ENCODE measurements at places on chromosomes 5 and 9. TPM values are rescaled to one million over a fixed set of nuclear protein-coding genes. Genes with fewer than 3 reads are reported as not detected.

Gene GDA
- polyA plus RNA-seq: not detected

Gene TERT
- polyA plus RNA-seq: 0.53 TPM

Gene NMUR2
- polyA plus RNA-seq: not detected

Gene ARL14EPL
- polyA plus RNA-seq: not detected

Gene ACSL6
- 1.3 TPM for polyA plus RNA-seq

DNA sequence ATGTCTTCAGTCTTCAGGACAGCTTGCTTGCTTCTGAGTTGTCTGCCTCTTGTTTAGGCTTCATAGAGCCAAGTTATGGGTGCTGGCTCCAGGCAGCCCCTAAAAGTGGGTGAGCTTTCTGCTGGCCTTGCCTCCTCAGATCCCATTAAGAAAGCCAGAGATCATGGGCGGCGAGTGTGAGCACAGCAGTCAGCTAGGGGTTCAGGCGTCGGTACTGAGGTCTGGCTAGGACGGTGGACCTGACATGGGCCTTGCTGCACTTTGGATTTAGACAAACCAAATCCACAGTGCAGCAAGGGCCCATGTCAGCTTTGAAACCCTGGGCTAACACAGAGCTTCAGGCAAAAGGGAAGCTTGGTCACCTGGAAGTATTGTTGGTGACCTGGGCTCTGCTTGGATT, 17.6 kb downstream of the PSAT1 start:
- no peak overlapping the region for H3K4me3 ChIP-seq
- DNase-seq: no peak
- no peaks in the 10 kb centered on the region for H3K27me3 ChIP-seq
- H3K4me1 ChIP-seq: no peaks in the 10 kb centered on the region

- DNase-seq: no peak
- no peaks in the 10 kb centered on the region for H3K36me3 ChIP-seq
- H3K27ac ChIP-seq: no peak overlapping the region
- no peaks in the 10 kb centered on the region for H3K4me1 ChIP-seq
- no peak overlapping the region for H3K4me3 ChIP-seq
These were observed 7.5 kb upstream of the PRSS3 start for GRCh38 chr9:33787839-33788238.

DNA sequence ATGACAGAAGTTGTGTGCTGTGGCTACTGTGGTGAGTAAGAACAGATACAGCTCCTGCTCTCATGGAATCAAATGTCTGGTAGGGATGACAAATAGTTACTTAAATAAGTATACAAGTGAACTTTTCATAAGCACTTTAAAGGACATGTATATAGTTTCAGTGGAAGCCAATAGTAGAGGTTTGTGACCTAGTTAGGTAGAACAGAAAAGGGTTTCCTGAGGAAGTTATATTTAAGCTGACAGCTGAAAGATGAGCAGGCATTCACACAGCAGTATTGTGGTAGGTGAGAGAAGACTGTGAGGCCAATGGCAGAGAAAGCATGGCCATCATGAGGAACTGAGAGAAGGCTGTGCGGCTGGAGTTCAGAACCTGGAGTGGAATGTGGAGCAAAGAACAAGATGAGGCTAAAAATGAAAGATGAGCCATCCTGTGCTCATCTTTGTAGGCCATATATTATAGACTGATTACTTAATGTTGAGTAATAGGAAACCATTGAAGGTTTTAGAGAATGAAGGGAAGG, 15.4 kb downstream of the FAM174A start:
- no peak for DNase-seq
- no peak overlapping the region for H3K4me3 ChIP-seq
- peaks cover 9% of the 10 kb centered on the region for H3K4me1 ChIP-seq
- no peaks in the 10 kb centered on the region for H3K36me3 ChIP-seq
- no peaks in the 10 kb centered on the region for H3K27me3 ChIP-seq

DNA sequence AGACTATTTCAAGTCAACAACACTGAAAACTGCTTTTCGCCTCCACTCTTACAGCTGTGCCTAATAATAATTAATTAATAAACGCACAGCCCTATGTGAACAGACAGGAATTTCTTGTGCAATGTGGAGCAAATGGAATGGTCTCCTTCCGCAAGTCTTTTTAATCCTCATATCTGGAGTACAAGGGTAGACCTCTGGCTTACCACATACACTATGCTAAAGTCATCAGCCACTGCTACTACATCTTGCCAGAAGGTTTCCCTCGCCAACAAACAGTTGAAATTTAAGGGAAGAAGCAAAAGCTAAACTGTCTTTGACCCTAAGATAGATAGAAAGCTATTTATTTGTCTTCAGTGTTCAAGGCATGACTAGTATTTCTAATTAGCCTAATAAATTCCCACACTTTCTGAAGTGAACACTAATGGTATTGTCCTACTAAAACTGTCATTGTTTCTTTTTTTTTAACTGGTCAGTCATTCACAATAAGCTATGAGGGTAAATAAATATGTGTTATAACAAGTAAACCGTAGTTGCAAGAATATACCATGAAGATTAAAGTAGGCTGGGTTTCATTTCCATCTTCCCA, 63.9 kb downstream of the GOLPH3 start:
- no peak overlapping the region for H3K27ac ChIP-seq
- peaks cover 99% of the 10 kb centered on the region for H3K36me3 ChIP-seq
- H3K4me1 ChIP-seq: no peaks in the 10 kb centered on the region
- no peak overlapping the region for H3K4me3 ChIP-seq
- DNase-seq: no peak
- no peaks in the 10 kb centered on the region for H3K27me3 ChIP-seq

GRCh38 chr9:36748322-36748899, 175.7 kb downstream of the MELK start:
- no peak overlapping the region for H3K4me3 ChIP-seq
- DNase-seq: no peak
- H3K27ac ChIP-seq: no peak overlapping the region

DNA sequence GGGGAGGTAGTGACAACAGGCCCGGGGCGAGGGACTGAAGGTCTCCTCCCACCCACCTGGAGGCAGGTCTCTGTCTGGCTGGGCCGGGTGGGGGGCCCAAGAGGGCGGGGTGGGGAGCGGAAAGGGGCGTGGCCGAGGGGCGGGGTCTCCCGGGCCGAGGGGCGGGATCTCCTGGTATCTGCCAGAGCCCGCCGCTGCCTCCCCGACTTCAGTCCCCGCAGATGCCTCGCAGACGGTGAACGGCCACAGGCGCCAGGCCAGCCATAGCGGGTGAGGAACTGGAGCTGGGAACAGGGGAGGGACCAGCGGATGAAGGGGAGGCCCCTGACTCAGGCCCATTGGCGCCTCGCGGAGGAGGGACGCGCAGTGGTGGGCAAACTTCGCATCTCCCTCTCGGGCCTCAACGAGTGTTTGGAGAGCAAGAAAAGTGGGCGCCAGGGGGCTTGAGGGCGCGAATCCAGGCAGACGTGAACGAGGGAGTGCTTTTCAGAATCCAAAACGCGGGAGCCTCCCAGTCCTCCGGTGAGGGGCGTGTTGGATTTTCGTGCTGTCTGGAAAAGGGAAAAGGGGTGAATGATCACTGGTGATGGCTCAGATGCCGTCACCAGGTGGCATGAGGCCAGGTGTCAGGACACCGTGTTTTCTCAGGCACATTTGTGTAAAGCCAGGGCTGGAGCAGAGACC, at the start of gene ADGRD2:
Gene ADGRD2 (plus strand): TSS at position 211 of the 684 bp plus-strand sequence. CDS start 1,216 bp downstream, outside the sequence.
- H3K27me3 ChIP-seq: peaks cover 61% of the 10 kb centered on the region
- H3K27ac ChIP-seq: no peak within 1 kb of the TSS
- H3K4me1 ChIP-seq: peaks cover 37% of the 10 kb centered on the region
- H3K4me3 ChIP-seq: no peak within 1 kb of the TSS

DNA sequence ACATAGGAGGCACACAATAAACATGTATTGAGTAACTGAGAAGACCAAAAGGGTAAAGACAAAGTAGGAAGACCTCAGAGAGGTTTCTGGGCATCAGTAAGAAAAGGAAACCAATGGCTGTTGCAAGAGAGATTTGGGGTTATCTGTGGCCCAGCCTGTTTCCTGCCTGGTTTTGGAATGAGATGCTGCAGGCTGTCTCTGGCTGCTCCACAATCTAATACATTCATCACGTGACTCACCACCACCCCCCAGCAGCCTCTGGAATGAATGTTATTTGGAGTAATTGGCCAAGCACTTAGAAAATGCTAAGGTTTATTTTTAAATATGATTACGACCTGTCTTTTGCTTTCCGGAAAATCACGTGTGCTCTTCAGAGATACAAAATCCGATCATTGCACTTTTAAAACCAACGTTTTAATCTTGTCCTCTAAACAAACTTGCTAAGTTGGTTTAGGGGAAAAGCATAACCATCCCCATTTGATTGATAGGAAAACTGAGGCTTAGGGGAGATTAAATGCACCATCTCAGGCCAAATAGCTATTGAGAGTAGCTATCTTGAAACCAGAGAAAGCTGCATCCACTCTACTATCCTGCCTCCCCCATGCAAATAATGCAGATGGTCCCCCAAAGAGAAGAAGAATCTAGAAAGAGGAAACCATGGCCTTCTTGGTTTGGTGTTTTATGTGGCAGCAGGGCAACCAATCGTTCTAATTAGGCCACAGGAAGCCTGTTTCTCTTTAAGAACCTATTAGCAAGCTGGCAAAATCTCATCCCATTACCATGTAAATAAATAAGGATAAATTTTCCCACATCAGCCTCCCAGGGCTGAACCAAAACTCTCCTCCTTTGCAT, 151.8 kb upstream of the ADRA1B start:
- H3K4me1 ChIP-seq: peaks cover 9% of the 10 kb centered on the region
- no peak for DNase-seq
- H3K27ac ChIP-seq: peak overlapping the region; percentile 22

GRCh38 chr9:2271426-2271825, 256.3 kb downstream of the SMARCA2 start:
- no peaks in the 10 kb centered on the region for H3K4me1 ChIP-seq
- no peaks in the 10 kb centered on the region for H3K27me3 ChIP-seq
- DNase-seq: no peak
- no peak overlapping the region for H3K27ac ChIP-seq

GRCh38 chr5:56522960-56523359, 289.8 kb upstream of the ANKRD55 start:
- peak overlapping the region; percentile 27 for H3K27ac ChIP-seq
- no peak overlapping the region for H3K4me3 ChIP-seq
- no peaks in the 10 kb centered on the region for H3K36me3 ChIP-seq

DNA sequence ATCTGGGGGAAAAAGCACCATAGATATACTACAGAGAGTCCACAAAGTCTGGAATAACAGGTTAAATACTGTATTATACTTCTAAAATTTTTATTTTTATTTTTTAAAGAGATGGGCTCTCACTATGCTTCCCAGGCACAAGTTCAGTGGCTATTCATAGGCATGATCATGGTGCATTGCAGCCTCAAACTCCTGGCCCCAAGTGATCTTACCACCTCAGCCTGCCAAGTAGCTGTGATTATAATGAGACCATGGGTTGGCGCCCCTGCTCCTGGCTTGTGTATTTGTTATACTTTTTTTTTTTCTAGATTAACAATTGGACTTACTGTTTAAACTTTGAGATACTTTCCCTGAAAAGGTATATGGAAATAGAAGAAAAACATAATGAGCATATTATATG, 25.9 kb downstream of the ERBIN start:
- no peaks in the 10 kb centered on the region for H3K27me3 ChIP-seq
- DNase-seq: no peak
- H3K4me1 ChIP-seq: peaks cover 93% of the 10 kb centered on the region
- H3K36me3 ChIP-seq: no peaks in the 10 kb centered on the region
- H3K4me3 ChIP-seq: no peak overlapping the region

DNA sequence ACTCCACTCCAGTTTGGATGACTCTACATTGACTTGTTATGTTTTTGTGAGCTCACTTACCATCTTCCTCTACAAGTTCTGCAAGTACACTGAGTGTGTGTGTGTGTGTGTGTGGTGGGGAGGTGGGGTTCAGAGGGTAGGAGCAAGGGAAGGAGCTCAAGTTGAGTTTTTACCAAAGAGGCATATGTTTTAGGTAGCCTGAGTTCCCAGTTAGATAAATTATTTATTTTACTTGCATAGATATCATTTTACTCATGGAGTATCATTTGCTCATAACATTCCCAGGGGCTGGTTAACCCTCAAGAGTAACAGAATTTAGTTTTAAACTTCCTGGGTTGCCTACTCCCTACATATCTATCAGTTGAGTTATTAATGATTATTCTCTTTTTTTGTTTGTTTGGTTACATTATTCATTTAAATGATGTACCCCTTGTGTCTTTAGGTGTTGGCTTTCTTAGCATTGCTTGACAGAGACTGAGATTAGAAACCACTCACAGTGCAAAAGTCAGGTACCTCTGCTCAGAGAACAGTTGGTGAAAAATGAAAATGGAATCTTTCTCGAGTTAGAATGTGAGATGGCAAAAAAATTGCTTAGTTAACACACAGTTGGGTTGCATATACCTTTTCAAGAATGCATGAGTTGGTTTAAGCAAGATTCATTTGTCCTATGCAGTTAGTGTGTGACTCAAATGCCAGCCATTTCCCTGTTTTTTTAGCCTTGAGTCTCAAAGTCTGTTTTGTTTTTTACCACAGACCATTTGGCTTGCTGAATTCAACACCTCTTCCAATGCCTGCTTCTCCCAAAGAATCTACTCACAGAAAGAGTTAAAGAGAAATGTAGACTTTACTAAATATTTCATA, 29.2 kb downstream of the TNFSF8 start:
- no peak overlapping the region for H3K4me3 ChIP-seq
- no peak overlapping the region for H3K27ac ChIP-seq
- no peaks in the 10 kb centered on the region for H3K27me3 ChIP-seq
- peaks cover 47% of the 10 kb centered on the region for H3K4me1 ChIP-seq
- no peak for DNase-seq
- H3K36me3 ChIP-seq: peaks cover 7% of the 10 kb centered on the region

DNA sequence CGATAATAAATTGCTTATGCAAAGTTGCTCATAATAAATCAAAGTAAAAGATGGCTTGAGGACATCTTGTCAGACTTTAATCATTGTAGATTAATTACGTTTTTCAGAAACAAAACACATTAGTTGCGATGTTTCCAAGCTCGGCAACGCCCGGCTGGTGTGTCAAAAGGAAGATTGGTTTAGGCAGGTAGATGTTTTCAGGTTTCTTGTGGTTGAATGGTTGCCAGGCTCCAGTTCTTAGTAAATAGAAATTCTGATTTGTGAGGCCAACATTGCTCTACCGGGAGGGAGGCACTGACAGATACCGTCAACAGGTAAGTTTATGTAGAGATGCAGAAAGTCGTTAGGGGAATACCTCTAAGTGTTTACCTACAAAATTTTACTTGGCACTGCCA, 280.3 kb downstream of the NPR3 start:
- no peaks in the 10 kb centered on the region for H3K36me3 ChIP-seq
- DNase-seq: no peak
- H3K4me3 ChIP-seq: no peak overlapping the region
- no peaks in the 10 kb centered on the region for H3K4me1 ChIP-seq
- no peak overlapping the region for H3K27ac ChIP-seq

DNA sequence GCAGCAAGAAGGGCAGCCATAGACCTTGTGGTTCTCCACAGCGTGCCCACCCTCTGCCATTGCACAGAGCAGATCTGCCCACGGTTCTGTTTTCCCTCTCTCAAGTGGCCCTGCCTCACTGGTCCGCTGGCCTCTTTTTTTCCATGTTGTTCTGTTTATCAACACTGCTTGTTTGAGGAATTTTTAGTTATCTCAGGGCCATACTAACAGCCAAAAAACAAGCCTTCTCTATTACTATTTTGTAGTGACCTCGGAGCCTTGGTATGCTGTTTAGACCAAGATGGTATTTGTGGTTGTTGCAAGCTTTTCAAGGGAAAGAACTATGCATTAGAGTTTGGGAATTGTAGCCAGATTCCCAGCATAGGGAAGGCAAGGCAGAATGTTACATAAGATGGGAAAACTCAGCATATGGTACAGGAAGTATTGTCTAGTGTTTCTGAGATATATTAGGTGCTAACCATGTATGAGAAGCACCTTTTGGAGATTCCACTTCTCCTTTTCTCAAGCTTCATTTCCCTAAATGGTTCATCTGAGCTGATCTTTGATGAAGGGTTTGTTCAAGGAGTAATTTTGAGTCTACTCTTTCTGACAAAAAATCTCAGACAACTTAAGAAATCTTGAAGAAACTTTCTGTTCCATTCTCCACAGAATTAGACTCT, 54.3 kb downstream of the NUP214 start:
- no peaks in the 10 kb centered on the region for H3K27me3 ChIP-seq
- H3K27ac ChIP-seq: no peak overlapping the region
- no peak for DNase-seq
- peaks cover 100% of the 10 kb centered on the region for H3K36me3 ChIP-seq
- peaks cover 29% of the 10 kb centered on the region for H3K4me1 ChIP-seq

Measured in spleen (tissue), 13 donors.